ENCODE measurements at places on chromosomes 1 and 21. TPM values are rescaled to one million over a fixed set of nuclear protein-coding genes. Genes with fewer than 3 reads are reported as not detected.

CSTB gene
- total RNA-seq = 154 TPM

OVAAL gene
- total RNA-seq = not detected

GPR37L1 gene
- total RNA-seq = 0.06 TPM

TMEM61 gene
- total RNA-seq = 2.7 TPM

CFHR1 gene
- total RNA-seq = 0.74 TPM

C1orf210 gene
- total RNA-seq = 19.1 TPM

HMCN1 gene
- 28.0 TPM for total RNA-seq

VN1R5 gene
- total RNA-seq = not detected

MASP2 gene
- not detected for total RNA-seq

GPATCH4 gene
- 17.9 TPM for total RNA-seq

CSF3R gene
- 214 TPM for total RNA-seq

SPATA17 gene
- 4.0 TPM for total RNA-seq

DENND2D gene
- 113 TPM for total RNA-seq

ITGB2 gene
- total RNA-seq = 468 TPM

FMO4 gene
- total RNA-seq = 5.9 TPM

VSIG8 gene
- total RNA-seq = 0.35 TPM

TUFT1 gene
- total RNA-seq = 10.5 TPM

TFF1 gene
- not detected for total RNA-seq

PDE4DIP gene
- total RNA-seq = 153 TPM

FGR gene
- 193 TPM for total RNA-seq

NEK2 gene
- total RNA-seq = 0.77 TPM

RCC2 gene
- 65.8 TPM for total RNA-seq

INSRR gene
- total RNA-seq = not detected

TDRD5 gene
- total RNA-seq = 0.15 TPM

VASH2 gene
- 1.6 TPM for total RNA-seq

OR2L5 gene
- not detected for total RNA-seq

FAM72D gene
- total RNA-seq = 0.77 TPM

GCSAML gene
- total RNA-seq = 2.2 TPM

SERPINC1 gene
- total RNA-seq = 0.30 TPM

ADAM30 gene
- total RNA-seq = not detected

TMEM269 gene
- not detected for total RNA-seq

AADACL4 gene
- total RNA-seq = not detected

MYBPHL gene
- 2.8 TPM for total RNA-seq

RAVER2 gene
- total RNA-seq = 12.0 TPM

FCRL6 gene
- 2.3 TPM for total RNA-seq

FALEC gene
- not detected for total RNA-seq

SLC1A7 gene
- 0.68 TPM for total RNA-seq

ERG gene
- 38.0 TPM for total RNA-seq

LEMD1 gene
- not detected for total RNA-seq

PLPP3 gene
- 106 TPM for total RNA-seq

S100A16 gene
- 52.3 TPM for total RNA-seq

CFHR2 gene
- not detected for total RNA-seq

LCE2A gene
- not detected for total RNA-seq

NCAM2 gene
- total RNA-seq = 8.8 TPM

MROH9 gene
- 1.2 TPM for total RNA-seq

REN gene
- total RNA-seq = 0.59 TPM

CSMD2 gene
- 1.1 TPM for total RNA-seq

HNRNPCL2 gene
- total RNA-seq = not detected

CD1E gene
- total RNA-seq = 2.6 TPM

RBM8A gene
- 109 TPM for total RNA-seq

IL10 gene
- 1.4 TPM for total RNA-seq

CNR2 gene
- not detected for total RNA-seq

CELA3B gene
- total RNA-seq = not detected

ADGRL4 gene
- total RNA-seq = 18.8 TPM

ARHGEF10L gene
- 57.9 TPM for total RNA-seq

PCAT6 gene
- total RNA-seq = 0.71 TPM

LIN28A gene
- not detected for total RNA-seq

Data from lower lobe of right lung (tissue), 2 donors.